ENCODE measurements at places on chromosomes 13 and 19.

- DNase-seq, result no peak
These were observed 10.8 kb downstream of the POU4F1 start for GRCh38 chr13:78592584-78592983.

GRCh38 chr19:3753631-3754410, 7.7 kb downstream of the APBA3 start:
- no peak for DNase-seq

GRCh38 chr13:33799950-33800592, 17.9 kb upstream of the RFC3 start:
- no peak for DNase-seq

DNA sequence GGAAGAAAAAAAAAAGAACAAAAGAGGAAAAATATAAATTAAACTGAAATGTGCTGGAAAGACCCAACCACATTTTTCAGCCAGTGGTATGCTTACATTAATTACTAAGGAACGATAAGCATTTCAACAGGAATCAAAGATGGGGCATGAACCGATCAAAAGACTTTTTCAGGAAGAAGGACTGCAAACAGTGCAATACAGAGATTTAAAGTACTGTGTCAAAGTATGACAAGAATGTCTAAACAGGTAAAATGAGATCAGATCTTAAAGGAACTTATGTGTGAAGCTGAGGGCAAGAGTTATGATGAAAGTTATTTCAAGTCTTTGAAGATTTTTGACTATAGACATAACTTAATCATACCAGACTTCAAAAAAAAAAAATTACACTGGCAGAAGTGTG, 1761.8 kb downstream of the SLITRK5 start:
- DNase-seq, result no peak

DNA sequence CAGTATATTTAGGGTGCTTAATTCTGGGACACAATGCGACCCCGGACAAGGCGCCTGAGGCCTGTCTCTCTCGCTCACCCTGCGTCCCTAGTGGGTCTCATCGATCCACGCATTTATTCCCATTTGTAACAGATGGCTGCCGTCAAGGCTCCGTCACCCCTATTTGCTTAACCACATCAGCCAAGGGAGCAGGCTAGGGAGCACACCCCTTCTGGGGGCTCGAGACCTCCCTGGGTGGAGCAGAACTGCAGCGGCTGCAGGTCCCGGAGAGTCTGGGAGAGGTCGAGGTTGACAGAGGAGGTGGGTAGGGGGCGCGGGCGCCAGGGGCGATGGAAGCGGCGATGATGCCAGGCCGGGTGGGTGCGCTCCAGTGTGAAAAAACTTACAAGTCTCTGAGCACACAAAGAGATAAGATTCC, 507 bp downstream of the ALG5 start:
- DNase-seq, result no peak

DNA sequence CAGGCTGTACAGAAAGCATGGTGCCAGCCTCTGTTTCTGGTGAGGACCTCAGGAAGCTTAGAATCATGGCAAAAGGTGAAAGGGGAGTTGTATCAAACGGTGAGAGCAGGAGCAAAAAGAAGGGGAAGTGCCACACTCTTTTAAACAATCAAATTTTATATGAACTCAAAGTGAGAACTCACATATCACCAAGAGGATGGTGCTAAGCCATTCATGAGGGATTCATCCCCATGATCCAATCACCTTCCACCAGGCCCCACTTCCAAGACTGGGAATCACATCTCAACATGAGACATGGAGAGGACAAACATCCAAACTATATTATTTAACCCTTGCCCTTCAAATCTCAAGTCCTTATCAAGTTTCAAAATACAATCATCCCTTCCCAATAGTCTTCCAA, 836.7 kb downstream of the SLITRK5 start:
- no peak for DNase-seq

DNA sequence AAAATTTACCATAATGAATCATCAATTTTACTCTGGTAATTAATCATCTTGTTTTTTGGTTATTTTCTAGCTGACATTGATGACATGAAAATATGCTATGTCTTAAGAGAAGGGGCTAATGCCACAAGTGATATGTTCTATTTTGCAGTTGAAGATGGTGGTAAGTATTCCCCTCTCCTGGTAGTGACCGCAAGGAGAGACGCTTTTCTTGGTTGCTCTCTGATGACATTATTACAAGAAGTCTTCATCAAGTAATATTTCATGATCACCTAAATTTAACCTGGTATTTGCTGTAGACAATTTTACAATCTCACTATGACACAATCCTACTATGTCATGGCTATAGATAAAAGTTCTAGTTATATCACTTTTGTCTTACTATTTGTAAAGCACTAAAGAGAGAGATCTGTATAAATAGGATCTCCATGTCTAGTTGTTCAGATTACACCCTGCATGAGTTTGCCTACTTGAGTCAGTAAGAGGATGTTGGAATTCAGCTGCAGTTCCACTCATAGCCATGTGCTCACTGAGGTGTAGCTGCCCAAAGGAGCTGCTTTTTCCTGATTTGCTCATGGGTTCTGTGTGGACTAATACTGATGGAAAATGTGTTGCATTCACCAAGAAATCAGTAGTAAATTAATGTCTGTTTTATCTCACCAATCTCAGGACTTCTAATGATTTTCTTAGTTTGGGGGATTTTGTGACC, 10.9 kb downstream of the FREM2 start:
- no peak for DNase-seq

DNA sequence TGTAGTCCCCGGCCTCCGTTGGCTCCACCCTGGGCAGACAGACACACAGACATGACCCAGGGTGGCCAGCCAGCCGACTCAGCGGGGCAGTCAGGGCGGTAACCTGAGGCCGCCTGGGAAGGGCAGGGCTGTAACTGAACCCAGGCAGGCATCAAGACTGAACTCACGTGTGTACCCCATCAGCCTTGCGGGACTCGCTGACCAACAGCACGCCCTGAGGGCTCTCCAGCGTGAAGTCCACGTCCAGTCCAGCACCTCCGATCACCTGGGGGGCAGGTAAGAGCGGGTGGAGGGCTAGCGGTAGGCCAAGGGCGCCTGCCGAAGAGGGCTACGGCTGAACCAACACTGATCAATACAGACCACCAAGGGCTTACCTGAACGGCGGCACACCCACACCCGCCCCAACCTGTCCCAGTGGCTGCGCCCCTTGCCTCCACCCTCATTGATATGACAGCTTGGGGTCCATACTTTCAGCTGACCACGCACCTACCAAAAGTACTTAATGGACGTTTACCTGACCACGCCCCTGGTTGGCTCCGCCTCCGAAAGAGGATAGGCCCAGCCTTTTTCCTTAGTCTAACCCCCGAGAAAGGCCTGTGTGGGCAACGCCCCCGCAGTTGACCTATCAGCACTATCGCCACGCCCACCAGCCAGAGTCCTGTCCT, 791 bp downstream of the TMED1 start:
- no peak for DNase-seq

- no peak for DNase-seq
These were observed 14.8 kb upstream of the CACNA1A start for GRCh38 chr19:13521066-13521465.

DNA sequence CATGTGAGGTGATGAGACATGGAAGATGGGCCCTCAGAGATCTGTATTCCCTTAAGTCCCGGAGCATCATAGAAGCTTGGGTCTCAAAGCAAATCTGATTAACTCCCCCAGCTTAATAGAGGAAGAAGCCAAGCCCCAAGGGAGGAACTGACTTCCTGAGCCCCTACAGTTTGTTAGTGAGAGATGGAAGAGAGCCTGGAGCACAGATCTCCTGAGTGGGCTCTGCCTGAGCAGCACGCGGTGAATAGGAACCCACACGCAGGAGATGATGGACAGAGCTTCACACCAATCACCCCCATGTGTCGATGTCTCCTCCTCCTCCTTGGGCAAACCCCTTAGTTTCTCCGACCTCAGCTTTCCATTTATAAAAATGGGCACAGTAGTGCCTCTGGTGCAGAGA, 50.1 kb upstream of the ATP12A start:
- no peak for DNase-seq
